ENCODE measurements at places on chromosomes 12 and 14. TPM values are rescaled to one million over a fixed set of nuclear protein-coding genes. Genes with fewer than 3 reads are reported as not detected.

KRT80 gene
- total RNA-seq, result not detected

ASCL1 gene
- 0.10 TPM for total RNA-seq

EID3 gene
- 19.9 TPM for total RNA-seq

TNS2 gene
- 0.21 TPM for total RNA-seq

VDR gene
- 6.0 TPM for total RNA-seq

RILPL1 gene
- 1.8 TPM for total RNA-seq

DPY19L2 gene
- 1.5 TPM for total RNA-seq

ACSM4 gene
- not detected for total RNA-seq

LPCAT3 gene
- 11.0 TPM for total RNA-seq
